IPS-NIHi11 (cell line): ENCODE measurements at places on chromosomes 2 and 18.

DNA sequence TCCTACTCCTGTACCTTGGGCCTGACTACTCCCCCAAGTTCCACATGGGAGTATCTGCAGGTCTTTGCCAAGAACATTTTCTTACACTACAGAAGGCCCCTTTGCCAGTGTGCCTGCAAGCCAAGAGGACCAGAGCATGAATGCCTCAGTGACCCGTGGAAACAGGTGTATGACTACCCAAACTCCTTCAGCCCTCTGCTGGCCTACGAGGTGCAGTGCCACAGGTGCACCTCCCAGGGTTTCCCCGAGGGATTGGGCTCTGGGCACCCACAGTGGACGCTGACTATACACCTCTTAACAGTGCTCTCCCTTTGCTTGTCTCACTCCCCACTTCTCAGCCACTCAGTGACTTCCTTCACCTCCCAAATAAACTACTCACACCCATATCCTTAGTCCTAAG is 91.4 kb downstream of the COL6A3 start:
- peak; percentile 57 for DNase-seq

GRCh38 chr2:49004036-49004626 is 150.2 kb downstream of the FSHR start:
- no peak for DNase-seq

DNA sequence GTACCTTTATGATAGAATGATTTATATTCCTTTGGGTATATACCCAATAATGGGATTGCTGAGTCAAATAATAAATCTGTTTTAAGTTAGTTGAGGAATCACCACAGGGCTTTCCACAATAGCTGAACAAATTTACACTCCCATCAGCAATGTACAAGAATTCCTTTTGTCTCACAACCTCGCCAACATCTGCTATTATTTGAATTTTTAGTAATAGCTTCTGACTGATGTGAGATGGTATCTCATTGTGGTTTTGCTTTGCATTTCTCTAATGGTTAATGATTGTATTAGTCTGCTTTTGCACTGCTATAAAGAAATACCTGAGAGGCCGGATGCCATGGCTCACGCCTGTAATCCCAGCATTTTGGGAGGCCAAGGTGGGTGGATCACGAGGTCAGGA is 1387.6 kb upstream of the ACVR2A start:
- no peak for DNase-seq

GRCh38 chr18:48765053-48765452 is 185.7 kb downstream of the SMAD7 start:
- no peak for DNase-seq

DNA sequence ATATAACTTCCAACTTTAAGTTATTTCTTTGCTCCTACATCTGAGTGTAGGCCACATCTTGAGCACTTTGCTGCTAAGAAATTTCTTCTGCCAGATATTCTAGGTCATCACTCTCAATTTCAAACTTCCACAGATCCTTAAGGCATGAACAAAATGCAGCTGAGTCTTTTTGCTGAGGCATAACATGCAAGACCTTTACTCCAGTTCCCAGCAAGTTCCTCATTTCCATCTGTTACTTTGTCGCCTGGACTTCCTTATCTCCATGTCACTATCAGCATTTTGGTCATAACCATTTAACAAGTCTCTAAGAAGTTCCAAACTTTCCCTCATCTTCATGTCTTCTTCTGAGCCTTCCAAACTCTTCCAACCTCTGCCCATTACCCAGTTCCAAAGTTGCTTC is 1077.3 kb upstream of the TMEFF2 start:
- DNase-seq: no peak

DNA sequence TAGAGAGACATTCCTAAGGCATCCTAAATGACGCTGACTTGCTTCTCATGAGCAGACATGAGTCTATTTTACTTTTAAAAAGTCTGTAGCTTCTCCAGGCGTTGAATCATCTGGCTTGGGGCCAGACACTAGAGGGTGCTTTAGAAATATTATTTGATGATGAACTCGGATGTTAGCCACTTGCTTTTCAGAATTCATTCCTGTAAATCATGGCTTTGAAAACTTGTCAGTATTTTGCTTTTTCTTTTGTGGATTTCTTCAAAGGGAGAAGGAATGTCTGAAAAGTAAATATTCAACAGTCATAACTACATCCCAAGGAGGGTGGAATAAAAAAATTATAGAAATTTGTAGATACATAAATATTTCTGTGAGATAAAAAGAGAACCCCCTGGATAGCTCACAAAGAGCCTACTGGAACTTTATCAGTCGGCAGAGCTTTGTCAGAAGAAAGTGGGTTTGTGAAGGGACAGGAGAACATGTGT is 370.8 kb downstream of the OSR1 start:
- no peak for DNase-seq
